Stimulated activated CD8-positive, alpha-beta memory T cell treated with anti-CD3 and anti-CD28 coated beads, Interleukin-15, amount 100 ng/mL, for 4 hours (primary cell): ENCODE measurements at places on chromosomes 5 and 9.

DNA sequence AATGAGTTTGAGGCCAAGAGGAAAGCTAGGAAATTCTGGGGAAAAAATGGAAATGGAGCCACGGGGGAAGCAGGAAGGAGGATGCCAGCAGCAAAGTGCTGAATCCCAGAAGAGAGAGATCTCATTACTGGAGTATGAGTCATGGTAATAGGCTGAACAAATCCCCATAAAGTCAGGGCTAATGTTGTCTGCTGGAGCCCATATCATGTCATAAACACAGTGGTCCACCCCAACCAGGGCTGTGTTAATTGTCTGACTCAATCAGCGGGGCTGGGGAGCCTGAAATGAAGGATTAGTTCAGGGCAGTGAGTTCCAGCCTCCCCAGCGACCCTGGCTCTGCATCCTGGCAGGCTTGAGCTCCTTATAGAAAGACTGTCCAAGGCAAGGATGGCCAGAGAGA lies 68.8 kb downstream of the TLR4 start:
- DNase-seq, result no peak

GRCh38 chr9:7536310-7536939 lies 263.2 kb downstream of the DMAC1 start:
- DNase-seq, result no peak

DNA sequence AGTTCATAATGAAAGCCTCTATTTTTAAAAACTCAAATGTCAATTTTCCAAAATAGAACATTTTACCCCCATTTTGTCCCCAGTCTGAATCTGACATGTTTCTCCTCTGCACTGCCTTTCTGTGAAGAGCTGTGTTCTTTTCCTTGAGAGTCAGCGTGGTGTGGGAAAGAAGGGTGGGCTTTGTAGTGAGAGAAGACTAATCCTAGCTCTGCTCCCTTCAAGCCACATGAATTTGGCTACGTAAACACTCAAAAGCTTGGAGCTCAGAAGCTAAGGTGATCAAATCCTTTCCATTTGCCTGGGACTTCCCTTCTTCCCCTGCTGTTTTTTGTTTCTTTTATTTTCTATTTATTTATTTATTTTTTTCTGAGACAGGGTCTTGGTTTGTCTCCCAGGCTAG lies 598.5 kb downstream of the TLR4 start:
- no peak for DNase-seq

DNA sequence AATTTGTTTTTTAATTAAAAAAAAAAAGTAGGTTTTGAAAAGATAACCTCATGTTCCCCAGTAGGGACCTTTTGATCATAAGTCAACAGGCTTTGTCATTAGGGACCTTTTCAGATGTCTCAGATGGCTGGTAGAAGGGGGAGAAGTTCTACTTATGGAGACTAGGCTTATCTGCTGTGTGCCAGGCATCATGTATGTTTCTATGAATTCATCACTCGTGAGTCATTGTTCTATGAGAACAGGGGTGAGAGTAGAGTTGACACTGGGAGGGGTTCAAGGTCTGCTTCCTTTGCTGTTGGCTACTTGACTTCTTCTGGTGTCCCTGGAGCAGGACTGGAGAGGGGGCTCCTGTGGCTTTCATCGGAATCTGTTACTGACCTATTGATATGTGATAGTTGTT lies 138.8 kb downstream of the KDM4C start:
- no peak for DNase-seq

DNA sequence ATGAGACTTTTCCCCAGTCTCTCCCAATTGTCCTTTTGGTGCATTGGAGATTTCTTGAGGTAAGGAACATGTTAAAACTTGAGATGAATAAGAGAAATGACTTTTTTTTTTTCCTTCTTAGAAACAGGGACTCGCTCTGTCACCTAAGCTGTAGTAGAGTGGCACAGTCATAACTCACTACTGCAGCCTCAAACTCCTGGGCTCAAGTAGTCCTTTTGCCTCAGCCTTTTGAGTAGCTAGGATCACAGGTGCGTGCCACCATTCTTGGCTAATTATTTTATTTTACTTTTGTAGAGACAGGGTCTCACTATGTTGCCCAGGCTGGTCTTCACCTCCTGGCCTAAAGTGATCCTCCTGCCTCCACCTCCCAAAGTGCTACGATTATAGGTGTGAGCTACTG lies 25.9 kb downstream of the CDC42SE2 start:
- DNase-seq, result no peak

- no peak for DNase-seq
These were observed 104.6 kb upstream of the IL6ST start for GRCh38 chr5:56099346-56099745.

GRCh38 chr9:16515879-16516301 lies 354.6 kb downstream of the BNC2 start:
- no peak for DNase-seq

DNA sequence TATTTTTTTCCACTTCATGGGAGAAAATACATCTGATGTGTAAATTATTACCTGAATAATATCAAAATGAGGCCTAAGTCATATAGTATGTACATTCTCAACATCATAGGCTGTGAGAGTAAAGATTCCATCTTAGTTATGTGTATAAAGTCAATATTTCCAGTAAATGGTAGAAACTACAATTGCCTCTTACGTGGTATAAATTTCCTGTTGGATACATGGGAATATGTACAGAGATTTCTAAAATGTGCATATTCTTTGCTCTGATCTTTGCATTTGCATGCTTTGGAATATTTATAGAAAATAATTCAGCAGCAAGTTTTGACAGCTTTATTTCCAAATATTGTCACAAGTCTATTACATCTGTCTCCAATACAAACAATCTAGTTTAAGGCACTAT lies 78.8 kb downstream of the GABRB2 start:
- no peak for DNase-seq

- no peak for DNase-seq
These were observed 22.3 kb downstream of the CTXN3 start for GRCh38 chr5:127671218-127671617.

DNA sequence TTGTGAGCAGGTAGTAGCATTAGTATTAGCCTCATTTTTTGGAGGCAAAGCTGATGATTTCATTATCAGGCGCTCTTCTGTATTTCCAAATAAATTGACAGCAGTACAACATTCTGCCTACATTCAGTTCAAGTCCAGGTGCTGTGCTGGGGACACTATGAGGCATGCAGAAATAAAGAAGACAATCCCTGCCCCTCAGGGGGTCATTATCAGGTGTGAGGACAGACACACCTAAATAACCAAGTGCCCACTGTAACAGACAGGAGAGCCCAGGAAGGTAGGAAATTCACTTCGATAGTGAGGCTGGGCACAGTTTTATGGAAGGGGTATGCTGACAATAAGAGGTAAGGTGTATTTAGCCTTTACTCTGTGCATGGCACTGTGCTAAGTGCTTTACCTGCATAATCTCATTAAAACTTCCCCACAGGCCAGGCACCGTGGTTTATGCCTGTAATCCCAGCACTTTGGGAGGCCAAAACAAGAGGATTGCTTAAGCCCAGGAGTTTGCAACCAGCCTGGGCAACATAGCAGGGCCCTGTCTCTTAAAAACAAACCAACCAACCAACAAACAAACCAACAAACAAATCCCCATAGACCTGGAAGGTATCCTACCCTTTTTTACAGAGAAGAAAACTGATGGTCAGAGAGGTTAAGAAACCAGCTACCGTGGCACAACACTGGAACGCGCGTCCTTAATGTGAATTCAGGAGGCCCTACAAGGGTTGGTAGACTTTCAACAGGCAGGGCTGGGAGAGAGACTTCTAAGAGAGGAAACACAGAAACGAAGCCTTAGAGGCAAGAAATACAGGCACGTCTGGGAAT lies 17.5 kb upstream of the GPX3 start:
- no peak for DNase-seq

GRCh38 chr5:173139631-173140030 lies 4.7 kb upstream of the BNIP1 start:
- DNase-seq, result no peak
